ENCODE measurements at places on chromosomes 16 and 17.
A peak's percentile ranks its signal among the peaks of the same experiment; 100 is the strongest.

- peak; percentile 65 for DNase-seq
Observed at GRCh38 chr16:57084257-57084770, 8.1 kb upstream of the CPNE2 start.

DNA sequence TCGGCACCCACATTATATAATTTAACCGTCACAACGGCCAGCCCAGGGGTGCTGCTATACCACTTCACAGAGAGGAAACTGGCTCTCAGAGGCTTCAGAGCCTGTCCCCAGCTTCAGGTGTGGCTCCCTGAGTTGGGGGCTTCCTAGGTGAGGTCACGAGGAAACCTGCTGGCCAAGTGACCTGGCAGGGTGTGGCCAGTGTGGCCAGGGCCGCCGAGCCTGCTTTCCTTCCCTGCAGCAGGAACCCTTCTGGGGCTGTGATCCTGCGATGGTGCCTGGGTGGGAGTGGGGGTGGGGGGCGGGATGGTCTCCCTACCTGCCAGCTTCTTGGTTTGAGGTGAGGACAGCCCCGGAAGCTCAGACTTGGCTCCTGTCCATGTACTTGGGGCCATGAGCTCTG, 39.9 kb downstream of the ADCY7 start:
- peak; percentile 14 for DNase-seq

DNA sequence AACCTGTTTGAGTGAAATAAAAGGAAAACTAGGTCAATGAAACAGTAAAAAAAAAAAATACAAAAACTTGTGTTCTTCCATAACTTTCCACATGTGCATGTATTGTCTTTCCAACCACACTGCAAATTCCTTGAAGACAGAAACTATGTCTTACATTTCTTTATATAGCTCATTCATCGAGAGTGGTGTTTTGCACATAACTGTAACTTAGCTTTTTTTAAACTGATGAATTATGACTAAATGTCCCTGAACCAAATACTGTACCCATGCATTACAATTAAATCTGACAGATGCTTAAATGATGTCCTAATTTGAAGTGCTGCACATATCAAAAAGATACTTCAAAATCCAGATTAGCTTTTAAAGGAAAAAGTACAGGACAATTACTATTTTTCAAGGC, 50.1 kb downstream of the BRIP1 start:
- no peak for DNase-seq

- DNase-seq: no peak
Observed at GRCh38 chr17:58312021-58312630, 16.5 kb downstream of the TSPOAP1 start.

- DNase-seq: no peak
Observed at GRCh38 chr16:47672475-47672874, 211.3 kb downstream of the PHKB start.

DNA sequence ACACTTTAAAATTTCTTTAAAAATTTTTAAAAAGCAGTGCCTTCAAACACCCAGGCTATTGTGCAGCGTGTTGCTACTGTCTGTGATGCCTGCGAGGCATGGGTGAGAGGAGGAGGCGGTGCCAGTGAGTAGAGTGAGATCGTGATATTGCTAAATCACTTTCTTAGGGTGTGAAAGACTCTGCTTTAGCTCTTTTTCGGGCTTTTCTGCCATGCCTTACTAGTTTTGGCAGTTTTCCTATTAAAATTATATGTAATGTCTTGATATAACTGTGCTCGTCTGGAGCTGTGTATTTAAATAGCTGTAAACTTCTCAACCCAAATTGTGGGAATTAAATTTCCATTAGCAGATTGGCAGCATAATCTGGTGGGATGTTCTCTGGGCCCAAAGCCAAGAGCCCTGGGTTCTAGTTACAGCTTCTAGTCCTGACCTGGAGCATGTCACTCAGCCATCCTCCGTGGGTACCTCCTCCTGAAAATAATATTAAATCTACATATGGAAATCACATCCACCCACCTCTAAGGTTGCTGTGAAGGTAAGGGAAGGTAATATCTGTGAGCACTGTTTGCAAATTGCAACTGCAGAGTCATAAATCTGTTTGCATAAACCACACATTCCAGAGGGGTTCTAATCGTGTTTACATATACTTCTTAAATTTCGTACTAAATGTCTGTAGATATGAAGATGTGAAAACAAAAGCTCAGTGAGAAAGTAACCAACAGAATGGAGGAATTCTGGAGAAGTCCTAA, 264.3 kb upstream of the CACNG5 start:
- no peak for DNase-seq

GRCh38 chr17:40265337-40265736, 22.3 kb upstream of the CDC6 start:
- no peak for DNase-seq

- no peak for DNase-seq
Observed at GRCh38 chr16:17377360-17378324, 93.1 kb downstream of the XYLT1 start.

DNA sequence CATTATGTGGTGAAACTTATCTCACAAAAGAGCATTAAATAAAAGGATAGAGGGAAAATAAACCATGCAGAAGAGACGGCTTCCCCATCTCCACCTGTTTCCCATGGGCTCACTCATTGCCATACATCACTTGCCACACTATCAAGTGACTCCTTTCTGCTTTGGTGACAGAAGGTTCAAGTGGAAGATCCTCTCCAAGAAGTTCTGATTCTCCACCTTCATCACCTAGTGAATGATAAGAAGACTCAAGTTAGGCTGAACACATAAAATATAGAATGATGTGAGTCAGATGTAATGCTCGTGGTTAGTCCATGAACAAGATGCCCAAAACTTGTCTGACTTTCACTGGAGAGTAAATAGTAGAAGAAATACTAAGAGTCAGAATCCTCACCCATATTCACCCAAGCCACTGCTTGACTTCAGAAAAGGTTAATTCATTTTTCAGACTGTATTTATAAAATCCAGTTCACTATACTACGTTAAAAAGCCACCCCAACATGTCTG, 100.1 kb upstream of the TOB1 start:
- DNase-seq: no peak

DNA sequence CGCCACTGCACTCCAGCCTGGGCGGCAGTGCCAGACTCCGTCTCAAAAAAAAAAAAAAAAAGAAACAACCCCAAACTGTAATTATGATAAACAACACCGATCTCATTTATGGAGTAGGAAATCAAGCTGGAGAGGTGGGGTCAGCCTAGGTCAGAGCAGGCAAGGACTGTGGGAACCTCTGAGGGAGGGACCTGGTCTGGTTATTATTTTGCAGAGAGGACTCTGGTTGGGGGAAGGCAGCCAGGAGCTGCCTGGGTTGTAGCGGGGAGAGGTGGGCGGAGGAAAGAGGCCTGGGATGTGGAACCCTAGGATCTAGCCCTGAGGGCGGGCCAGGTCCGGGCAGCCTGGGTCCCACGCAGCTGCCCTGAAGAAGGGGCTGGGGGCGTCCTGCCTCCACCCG, 10.9 kb upstream of the HS3ST6 start:
- DNase-seq: no peak

GRCh38 chr16:81018496-81018895, 11.5 kb downstream of the CENPN start:
- no peak for DNase-seq

DNA sequence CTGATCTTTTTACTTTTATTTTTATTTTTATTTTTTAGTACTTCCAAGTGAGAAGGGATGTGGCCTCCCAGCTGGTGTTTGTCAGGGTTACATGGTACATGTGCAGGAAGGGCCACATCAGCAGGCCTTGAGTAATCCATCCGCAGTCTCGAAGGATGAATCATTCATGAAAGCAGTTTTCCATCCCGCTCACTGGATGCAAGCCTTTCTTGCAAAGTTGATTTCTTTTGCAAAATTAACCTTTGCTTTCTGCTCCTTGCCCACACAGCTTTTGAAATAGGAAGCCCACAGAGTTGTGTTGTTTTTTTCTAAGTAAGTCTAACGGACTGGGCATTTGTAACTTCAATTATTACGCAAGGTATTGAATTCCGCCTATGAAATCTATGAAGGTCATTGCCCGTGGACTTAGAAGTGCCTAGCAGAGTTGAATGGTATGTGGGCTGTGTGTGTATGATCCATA, 157.4 kb downstream of the PRKCA start:
- no peak for DNase-seq

GRCh38 chr17:81607431-81607830, 29.5 kb downstream of the NPLOC4 start:
- DNase-seq: no peak

GRCh38 chr17:49028271-49028670, 31.1 kb downstream of the IGF2BP1 start:
- DNase-seq: no peak

DNA sequence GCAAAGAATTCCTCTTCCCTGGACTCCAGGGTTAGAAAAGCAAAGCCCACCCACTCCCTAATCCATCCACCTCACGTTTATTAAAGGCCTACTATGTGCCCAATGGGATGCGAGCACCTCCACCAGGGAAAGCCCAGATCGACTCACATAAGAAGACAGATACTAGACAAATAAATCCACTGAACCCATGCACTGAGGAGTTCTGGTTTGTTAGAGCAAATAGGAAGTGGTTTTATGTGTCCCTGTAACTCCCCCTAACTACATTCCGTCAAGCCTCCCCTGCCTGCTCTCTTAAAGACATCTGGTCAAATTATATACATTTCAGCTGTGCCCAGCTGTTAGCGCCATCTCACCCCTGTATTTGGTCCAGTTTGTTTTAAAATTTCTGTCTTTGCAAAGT, 218.5 kb upstream of the RPL38 start:
- DNase-seq: no peak

- DNase-seq: no peak
Observed at GRCh38 chr17:35265071-35265470, 22.2 kb downstream of the SLFN5 start.

Data from psoas muscle (tissue), 8 donors.